ENCODE measurements at places on chromosomes 7 and 10.

DNA sequence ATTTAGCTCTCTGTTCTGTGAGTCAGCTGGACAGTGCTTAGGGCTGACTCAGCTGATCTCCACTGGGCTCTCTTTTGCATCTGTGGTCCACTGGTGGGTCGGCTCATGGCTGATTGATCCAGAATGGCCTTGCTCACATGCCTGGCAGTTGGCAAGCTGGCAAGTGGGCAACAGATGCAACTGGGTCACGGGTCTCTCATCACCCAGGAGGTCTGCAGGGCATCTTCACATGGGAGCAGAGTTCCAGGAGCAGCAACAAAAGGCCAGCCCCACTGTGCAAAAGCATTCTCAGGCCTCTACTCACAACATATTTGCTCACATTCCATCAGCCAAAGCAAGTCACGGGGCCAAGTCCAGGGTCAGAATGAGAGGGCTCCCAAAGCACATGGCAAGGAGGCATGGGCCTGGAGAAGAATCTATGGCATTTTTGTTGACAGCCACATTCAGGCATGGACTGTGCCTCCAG is 98.8 kb downstream of the OAT start:
- DNase-seq: no peak

DNA sequence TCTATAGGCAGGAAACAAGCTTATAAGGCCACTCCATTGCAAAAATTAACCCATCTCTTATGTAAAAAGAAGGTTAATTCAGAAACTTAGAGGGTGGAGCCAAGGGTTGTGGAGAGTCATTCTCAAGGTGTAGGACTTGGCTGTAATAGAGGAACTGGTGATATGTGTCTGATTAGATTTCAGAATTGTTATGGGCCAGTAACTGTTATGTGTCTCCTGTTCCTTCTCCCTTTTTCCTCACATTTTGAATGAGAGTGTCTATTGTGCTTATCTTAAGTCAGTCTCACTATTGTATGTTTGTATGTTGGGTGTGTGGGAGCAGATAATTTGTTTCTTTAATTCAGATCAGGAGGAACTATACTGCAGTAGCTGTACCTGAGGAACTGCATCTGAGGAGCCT is 49.1 kb downstream of the AHCYL2 start:
- no peak for DNase-seq

GRCh38 chr10:22228167-22228938 is 10.5 kb upstream of the EBLN1 start:
- DNase-seq: no peak

DNA sequence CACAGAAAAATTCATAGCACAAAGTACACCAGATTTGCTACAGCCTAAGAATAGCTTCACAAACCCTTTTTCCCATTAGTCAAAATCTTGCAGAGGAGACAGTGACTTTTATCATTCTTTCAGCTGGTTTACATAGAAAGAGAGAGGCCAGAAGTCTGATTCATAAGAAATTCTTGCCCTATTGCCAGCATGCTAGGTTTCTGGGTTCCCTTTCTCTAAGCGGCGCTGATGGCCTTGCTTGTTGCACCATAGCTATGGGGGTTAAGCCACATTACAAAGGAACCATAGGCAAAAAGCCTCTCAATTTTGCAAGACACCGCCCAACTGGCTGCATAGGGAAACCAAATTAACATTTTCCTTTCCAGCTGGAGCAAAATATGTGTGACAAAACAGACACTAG is 87.4 kb downstream of the ZNF467 start:
- no peak for DNase-seq

- DNase-seq: no peak
Observed at GRCh38 chr10:20004087-20004523, 187.9 kb downstream of the PLXDC2 start.

- DNase-seq: no peak
Observed at GRCh38 chr10:12332572-12333379, 16.6 kb upstream of the CAMK1D start.

DNA sequence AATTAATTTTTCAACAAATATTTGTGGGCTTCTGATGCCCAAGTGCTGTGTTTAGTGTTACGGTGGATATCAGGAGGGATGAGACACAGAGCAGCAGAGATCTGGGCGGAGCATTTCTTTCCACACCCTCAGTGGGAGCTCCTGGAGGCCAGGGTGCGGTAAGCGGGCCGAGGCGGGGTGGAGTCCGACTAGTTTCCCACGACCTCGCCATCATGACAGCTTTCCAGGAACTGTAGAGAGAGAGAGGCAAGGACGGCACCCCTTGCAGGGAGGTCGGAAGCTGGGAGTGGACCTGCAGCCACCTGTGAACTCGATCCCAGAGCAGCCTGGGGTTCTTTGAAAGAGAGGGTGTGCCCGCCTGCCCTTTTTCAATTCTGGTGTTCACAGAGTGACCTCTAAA is 128.2 kb downstream of the ACTR3B start:
- no peak for DNase-seq

DNA sequence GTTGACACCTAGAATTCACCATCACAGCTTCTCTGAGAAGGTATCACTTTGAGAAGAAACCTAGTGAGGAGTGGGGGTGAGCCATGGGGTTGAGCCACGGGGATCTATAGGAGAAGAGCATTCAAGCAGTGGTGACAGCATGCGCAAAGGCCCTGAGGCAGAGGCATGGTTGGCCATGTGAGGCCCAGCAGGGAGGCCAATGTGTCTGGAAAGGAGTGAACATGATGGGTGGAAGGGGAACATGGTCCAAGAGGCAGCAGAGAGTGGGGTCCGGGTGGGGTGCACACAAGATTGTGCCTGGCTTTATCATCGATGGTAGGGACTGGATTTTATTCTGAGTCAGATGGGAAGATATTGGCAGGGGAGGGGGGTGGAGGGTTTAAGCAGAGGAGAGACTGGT is 36.0 kb upstream of the LEP start:
- no peak for DNase-seq
